ENCODE measurements at places on chromosomes 4 and X. TPM values are rescaled to one million over a fixed set of nuclear protein-coding genes. Genes with fewer than 3 reads are reported as not detected.

PRR32 gene
- polyA plus RNA-seq = not detected

SPANXD gene
- not detected for polyA plus RNA-seq

FBXO8 gene
- 15.6 TPM for polyA plus RNA-seq

ANTXR2 gene
- polyA plus RNA-seq = 4.0 TPM

EXOC1L gene
- not detected for polyA plus RNA-seq

TMPRSS11D gene
- polyA plus RNA-seq = 99.0 TPM

ABHD18 gene
- polyA plus RNA-seq = 2.4 TPM

CENPVL2 gene
- not detected for polyA plus RNA-seq

FREM3 gene
- polyA plus RNA-seq = not detected

PLP1 gene
- polyA plus RNA-seq = 0.94 TPM

AGTR2 gene
- not detected for polyA plus RNA-seq

FGB gene
- not detected for polyA plus RNA-seq

PFKFB1 gene
- polyA plus RNA-seq = 0.11 TPM

S100G gene
- polyA plus RNA-seq = not detected

SPIN3 gene
- polyA plus RNA-seq = 4.2 TPM

SUPT20HL1 gene
- polyA plus RNA-seq = not detected
